ENCODE measurements at places on chromosomes 7 and 10. TPM values are rescaled to one million over a fixed set of nuclear protein-coding genes. Genes with fewer than 3 reads are reported as not detected.

The SYT15B gene
- 0.19 TPM for total RNA-seq

DNA sequence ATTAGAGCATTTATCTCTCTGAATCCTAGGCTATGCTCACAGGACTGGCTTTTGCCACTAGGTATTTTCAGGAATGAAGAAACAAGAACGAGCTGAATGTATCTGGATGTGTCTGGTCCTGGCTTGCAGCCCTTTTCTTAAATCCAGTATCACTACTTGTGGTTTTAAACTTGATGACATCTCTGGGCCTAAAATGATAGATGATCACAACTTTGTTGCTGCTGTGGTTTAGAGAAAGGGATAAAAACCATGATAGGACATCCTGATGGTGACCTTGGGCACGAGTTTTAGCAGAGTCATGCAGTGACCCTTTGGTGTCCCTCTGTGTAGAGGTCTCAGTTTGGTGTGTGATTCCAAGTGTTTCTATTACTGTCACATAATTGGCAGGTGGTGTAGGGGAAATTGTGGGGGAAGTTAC lies 31.7 kb upstream of the SEMA3C start:
- DNase-seq = no peak

The TEX36 gene
- total RNA-seq = not detected

- DNase-seq = no peak
Measured at GRCh38 chr10:34696423-34696822, 118.7 kb downstream of the PARD3 start.

The POU6F2 gene
- total RNA-seq = not detected

DNA sequence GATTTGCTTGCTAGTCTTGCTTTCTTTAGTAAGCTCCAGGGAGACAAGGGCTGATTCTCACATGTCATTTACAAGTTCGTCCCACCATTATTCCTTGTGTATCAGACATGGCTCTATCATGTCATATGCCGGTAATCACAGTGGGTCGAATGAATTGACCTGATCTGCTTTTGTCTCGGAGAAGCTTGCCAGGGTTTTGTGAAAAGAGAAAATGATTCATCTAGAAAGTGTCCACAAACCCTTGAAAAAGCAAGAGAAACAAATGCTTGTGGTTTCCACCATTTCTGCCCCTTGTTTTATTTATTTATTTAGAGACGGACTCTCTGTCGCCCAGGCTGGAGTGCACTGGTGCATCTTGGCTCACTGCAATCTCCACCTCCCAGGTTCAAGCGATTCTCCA lies 278.5 kb downstream of the TCF7L2 start:
- DNase-seq = no peak

The EIF5AL1 gene
- 0.06 TPM for total RNA-seq

DNA sequence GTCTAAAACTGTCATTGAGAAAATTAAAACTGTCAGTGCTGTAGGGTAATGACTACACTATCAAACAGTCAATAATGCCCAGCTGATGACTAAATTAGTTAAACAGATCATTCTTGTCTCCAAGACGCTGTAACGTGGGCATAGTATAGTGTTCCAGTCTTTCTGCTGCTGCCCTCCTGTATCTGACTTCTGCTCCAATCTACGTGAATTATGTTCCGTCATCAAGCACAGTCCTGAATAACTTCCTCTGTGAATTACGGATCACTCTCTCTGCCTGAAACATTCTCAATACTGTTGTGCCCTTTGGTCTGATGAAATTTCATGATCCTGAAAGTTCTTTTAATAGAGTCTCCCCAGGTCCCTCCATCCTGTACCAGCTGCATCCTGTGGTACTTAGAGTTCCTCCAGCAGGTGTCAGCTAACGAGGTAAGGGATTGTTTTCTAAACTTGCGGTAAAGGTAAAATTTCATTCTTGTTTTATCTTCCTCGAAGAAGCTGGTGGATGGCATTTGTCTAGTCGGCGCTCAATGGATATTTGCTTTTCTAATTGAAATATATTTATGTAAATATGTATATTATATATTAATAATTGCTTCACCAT lies 393.5 kb upstream of the ADARB2 start:
- no peak for DNase-seq

The ELMO1 gene
- 99.8 TPM for total RNA-seq

DNA sequence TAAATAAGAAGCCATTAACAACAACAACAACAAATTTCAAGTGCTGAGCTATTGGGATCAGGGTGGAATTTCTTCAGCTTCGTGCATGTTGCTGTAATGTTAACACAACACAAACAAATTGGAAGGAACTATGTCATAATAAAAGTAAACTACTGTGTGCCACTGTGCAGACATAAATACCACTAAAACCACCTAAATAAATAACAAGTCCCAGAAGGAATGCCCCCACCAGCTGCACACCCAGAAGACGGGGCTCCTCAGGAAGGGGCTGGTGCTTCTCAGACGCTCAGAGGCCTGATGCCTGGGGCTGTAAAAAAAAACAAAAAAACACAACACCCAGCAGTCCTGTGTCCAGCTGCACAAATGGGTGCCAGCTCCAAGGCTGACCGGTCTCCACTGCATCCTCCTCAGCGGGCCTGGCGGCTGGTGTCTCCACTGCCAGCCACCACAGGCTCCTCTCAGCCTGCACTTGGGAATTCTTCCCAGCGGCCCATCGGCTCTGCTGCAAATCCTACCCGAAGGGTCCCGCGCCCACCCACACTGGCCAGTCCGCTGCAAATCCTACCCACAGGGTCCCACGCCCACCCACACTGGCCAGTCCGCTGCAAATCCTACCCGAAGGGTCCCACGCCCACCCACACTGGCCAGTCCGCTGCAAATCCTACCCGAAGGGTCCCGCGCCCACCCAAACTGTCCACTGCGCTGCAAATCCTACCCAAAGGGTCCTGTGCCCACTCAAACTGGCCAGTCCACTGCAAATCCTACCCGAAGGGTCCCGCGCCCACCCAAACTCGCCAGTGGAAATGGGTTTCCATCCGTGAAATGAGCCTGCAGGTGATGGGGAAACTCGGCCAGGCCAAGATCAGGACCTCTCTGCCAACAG lies 35.8 kb upstream of the DNAAF5 start:
- no peak for DNase-seq

DNA sequence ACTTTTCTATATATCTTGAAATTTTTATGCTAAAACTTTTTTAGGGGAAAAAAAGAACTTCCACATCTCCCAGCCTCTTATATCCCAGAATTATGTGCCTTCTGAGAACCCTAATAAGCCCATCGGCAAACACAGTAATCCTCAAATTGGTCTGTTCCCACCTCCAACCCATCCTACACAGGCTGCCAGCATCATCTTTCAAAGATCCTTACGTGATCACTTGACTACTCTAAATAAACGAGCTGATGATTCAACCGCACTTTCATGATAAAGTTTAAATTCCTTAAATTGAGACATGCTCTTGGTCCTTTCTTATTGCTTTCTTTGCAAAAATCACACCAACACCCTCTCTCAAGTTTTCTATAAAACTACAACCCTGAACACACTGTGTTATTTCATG lies 52.5 kb downstream of the MPP7 start:
- no peak for DNase-seq

The SRRM3 gene
- not detected for total RNA-seq

DNA sequence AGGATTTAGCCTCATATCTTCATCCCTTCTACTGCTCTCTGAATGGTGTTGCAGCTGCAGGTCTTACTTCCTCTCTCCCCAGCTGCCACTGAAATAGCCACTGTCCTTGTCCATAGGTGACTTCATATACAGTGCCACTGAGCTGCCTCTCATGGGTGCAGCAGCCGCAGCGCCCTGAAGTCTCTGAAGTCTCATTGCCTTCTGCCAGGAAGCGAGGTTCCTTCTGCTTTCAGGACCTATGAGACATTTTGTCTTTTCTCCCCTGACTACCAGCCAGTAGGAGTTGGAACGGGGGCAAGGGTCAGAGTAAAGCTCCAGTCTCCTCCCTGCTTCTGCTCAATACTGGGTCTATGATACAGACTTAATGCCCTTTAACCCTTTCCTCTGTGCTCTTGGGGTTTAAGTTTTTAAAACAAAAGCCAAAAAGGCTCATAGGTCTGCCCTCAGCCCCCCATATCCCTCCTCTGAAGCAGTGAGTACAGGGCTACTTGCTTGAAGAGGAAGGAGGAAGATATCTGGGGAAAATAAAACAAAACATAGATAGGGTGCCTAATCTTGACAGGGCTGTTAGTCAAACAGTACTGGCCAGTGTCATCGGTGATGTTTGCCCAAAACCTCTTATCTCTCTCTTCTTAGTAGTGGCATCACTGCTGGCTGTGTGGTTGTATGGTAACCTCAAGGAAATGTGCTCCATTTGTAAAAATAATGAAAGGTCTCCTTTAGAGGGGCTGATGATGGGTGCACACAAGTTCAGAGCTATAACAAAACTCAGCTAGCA lies 7.1 kb downstream of the PLCE1 start:
- DNase-seq = no peak

DNA sequence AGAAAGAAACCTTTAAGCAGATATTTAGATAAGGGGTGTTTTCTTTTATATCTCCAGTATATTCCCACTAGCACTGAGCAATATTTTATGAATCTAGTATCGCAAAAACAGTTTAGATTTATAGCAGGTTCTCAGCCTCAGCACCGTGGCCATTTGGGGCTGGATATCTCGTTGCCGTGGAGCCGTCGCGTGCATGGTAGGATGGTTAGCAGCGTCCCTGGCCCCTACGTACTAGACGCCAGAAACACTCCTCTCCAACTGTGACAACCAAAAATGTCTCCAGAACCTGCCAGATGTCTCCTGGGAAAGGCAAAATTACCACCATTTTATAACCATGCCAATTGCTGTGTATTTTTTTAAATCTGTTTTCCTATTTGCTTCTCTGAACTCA lies 172.9 kb downstream of the CACNB2 start:
- no peak for DNase-seq

GRCh38 chr10:84879991-84880390 lies 551.6 kb downstream of the CCSER2 start:
- DNase-seq = no peak

- peak; percentile 86 for DNase-seq
Measured at GRCh38 chr10:17229016-17229716, 1.1 kb downstream of the VIM start.

DNA sequence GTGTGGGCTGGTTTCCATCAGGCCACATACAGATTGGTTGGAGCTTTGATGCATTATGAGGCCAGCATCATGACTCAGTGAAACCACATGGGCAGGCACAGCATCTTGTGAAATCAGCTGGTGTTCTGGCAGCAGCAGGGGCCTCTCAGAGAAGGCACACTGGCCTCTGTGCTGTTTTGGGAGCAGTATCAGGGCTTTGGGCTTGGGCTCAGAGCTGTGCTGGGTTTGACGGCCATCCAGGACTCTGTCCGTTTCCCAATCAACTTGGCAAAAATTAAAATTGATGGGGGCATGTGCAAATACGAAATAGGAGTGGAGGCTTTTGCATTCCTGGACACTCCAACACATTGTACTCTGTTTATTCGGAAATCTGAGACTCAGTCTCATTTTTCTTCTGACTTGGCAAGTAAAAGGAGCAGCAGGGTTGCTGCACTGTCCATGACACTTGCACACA lies 190.9 kb downstream of the BMPER start:
- no peak for DNase-seq

DNA sequence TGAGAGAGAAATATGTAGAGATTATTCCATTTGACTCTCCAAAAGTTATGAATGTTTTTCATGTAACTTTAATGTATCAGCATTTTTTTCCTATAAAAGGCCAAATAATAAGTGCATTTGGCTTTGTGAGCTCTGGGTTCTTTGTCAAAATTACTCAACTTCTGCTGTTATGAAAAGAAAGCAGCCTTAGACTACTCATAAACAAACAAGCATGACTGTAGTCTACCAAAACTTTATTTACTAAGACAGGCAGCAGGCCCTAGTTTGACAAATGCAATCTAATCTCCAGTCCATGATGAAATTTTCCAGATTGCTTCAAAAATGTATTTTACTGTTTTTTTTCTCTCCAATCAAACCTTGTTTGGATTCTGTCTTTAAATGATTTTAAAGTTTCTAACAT lies 46.3 kb downstream of the MRPL32 start:
- no peak for DNase-seq

The EPO gene
- total RNA-seq = not detected

DNA sequence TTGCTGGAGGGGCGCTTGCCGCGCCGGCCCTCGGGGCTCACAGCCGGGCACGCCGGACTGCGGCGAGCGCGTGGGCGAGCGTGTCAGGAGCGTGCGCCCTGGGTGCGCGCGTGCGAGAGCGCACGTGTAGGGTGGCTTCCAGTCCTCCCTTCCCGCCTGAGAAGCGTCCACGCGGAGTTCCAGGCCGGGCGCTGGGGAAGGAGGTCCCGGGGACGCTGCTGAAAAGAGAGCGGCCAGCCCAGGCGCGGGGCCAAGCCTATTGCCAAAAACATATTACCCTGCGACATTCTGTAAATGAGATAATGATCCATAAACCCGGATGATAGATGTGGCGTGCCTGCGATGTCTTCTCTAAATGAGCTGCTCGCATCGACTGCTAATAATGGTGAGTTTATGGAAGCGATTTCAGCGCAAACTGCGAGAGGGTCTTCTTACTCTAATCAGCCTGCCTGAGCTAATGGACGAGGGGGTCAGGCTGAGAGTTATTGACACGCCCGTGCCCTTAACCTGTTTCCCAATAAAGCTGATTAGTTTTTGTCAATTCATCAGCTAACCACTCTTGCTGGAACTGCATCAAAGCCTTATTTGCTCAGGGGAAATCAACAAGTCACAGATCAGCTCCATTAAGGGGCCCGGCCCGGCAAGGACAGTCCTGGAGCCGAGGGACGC lies 8.0 kb upstream of the MNX1 start:
- DNase-seq = no peak

- no peak for DNase-seq
Measured at GRCh38 chr7:27299861-27300260, 57.3 kb downstream of the EVX1 start.

All from activated CD4-positive, alpha-beta T cell treated with anti-CD3 and anti-CD28 coated beads, Interleukin-2, amount 10 ng/mL, durations not matched to agents 7 days and 5 days (primary cell).